ENCODE measurements at places on chromosomes 12 and 14.

- no peak for DNase-seq
Measured at GRCh38 chr12:67415473-67415872, 146.3 kb downstream of the CAND1 start.

DNA sequence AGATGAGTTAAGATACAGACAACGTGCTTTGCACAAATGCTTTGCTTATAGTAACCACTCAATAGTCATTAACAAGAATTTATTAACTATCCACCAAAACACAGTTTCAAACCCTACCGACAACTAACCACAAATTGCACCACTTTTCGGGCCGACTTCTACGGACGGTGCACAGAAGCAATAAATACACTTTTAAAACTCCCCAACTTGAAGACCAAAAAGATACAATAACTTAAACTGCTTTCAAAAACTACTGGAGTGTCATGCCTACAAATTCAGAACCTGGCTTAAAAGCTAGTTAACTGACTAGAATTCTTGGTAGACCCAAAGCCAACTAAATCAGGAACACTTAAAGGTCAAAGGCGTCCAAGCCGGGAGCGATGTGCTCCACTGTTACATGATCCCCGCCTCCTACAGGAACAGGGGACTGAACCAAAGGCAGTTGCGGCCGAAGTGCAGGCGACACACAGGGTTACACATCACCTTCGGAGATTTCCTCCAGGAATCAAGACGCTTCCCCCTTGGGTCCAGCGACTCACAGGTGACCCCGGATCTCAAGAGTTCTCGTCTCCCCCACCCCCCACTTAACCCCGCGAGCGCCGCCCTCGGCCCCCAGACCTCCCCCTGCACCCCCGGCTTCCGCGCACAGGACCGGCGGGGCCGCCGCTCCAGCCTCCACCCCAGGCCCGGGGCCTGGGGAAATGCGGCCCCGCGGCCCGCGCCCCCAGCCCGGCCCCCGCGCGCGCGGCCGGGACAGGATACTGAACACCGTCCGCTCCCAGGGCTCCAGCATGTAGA lies 507 bp downstream of the SPTSSA start:
- peak; percentile 5 for DNase-seq

DNA sequence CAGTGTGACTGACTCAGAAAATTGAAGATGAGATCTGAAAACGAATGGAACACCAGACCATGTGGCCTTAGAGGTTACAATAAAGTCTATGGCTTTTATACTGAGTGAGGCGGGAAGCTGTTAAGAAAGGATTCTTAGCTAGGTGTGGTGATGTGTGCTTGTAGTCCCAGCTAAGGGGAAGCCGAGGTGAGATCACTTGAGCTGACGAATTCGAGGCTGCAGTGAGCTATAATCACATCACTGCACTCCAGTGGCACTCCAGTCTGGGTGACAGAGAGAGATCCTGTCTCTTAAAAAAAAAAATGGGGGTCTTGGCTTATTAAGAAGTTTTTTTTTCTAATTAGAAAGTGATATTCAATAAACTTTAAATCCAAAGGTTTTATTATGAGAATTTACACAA lies 678.6 kb downstream of the TMTC2 start:
- DNase-seq = no peak

- DNase-seq = no peak
Measured at GRCh38 chr14:28220391-28220790, 546.2 kb upstream of the FOXG1 start.

- no peak for DNase-seq
Measured at GRCh38 chr12:108312073-108312659, 26.9 kb downstream of the CMKLR1 start.

GRCh38 chr14:99659333-99659741 lies 14.4 kb downstream of the HHIPL1 start:
- no peak for DNase-seq

- no peak for DNase-seq
Measured at GRCh38 chr14:54332490-54332889, 64.3 kb upstream of the CDKN3 start.

DNA sequence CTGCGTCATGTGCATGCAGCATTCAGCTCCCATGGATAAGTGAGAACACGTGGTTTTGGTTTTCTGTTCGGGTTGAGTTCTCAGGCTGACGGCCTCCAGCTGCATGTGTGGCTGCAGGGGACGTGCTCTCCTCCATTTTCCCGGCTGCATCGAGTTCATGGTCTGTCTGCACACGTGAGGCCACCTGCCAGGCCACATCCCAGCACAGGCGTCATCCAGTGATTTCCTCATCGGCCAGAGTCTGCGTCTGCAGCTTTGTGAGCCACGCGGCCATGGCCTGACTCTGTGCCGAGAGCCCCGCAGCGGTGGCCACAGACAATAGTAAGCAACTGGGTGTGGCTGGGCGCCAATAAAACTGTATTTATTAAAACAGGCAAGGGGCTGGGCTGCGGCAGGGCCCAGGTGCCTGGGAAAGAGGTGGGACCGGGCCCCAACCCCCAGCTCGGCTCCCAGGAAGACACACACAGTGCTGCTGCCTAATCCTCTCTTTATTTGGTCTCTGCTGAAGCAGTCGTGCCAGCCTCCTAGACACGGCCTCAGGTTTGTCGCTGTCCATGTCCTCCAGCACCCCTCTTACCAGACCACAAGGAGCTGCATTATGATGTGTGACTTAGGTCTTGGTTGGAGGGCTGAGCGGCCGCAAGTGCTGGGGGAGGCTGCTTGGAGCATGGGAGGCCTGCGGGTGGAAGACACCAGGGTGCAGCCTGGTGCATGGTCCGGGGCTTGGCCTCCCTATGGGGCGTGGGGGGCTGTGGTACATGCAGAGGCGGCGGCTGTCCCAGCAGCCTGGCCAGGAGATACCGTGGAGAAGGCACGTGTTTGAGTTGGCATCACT lies 52.0 kb downstream of the NOC4L start:
- DNase-seq = no peak

DNA sequence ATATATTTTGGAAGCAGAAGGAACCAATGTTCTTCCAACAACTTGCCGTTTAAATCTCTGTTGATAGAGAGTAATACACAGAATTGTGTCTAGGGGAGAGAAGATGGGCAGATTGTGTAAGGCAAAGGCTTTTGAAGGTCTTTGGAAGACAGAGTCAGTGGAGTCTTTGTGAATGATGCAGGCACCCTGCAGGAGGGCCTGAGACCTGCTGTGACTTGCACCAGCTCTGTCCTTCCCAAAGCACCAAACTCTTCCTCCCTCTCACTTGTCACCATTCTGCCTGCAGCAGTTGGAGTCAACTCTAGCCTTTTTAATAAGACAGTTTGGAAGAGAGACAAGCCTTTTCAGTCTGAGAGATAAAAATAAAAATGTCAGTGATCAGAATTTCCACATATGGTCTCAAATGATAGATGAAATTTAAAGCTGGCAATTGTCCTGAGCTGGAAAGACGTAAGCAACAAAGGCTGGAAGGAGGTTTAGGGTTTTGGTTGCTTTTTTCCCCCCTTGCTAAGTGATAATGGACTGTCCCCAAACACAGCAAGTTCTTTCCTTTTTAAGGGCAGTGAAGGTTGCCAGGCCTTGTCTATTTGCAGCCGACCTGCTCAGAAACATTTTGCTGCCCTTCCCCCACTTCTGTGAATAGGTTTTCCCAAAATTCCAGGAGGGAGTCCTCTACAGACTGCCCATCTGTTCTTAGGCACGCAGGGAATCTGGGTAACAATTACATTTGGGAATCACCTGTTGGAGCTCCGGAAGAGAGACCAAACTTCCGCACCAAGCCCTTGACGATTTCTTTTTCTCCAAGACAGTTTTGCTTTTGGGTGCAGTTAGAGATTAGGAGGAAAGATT lies 103.0 kb upstream of the NTF3 start:
- no peak for DNase-seq

- DNase-seq = no peak
Measured at GRCh38 chr14:46147452-46147851, 504.1 kb downstream of the RPL10L start.

GRCh38 chr12:111816065-111816615 lies 25.9 kb upstream of the MAPKAPK5 start:
- no peak for DNase-seq

DNA sequence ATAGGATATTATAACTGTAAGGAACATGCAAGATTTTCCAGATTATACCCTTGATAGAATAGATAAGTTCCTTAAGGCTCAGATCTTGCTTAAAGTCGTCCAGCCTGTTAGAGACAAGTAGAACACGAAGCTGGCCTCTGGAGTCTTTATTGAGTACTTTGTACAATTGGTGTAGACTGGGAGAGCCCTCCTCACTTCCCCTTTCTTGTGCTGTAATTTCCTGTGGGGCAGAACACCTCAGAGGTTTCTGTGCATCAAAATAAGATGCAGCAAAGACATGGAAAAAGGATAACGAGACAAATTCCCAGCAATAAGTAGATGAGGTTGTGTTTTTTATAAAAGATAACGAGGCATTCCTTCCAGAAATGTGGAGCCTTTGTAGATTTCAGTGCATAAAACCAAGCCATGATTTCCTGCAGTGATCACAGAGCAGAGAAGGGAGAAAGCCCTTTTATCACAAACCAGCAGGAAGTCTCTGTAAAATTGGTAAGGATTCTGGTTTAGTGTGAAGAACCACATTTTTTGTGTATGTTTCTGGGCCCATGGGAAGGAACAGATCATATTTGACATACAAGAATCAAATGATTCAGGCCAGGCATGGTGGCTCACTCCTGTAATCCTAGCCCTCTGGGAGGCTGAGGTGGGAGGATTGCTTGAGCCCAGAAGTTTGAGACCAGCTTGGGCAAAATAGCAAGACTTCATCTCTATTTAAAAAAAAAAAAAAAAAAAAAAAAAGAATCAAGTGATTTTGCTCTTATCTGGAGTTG lies 18.0 kb downstream of the GPRC5A start:
- no peak for DNase-seq

DNA sequence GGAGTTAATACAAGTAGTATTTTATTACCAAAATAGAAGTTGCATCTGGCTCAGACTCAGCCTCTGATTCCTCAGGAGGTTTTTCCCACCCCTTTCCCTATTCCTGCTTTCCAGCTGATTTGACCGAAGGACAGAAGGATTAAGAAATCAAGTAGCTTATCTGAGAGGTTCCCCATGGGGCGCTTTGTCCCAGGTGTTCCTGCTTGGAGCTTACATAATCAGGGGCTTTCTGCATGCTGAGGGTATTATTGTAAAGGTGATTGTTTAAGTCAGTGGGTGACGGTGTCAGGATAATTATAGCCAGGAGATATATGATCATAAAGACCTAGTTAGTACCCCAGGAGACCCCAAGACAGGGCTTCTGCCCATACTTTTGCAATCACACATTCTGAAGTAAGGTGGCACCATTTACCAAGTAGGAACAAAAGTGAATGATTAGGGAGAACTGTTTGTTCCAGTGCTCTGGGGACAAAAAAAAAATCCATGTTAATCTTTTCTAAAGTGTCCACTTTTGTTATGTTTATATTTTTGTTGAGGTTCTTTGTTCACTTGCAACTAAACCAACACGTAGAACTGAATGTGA lies 921.3 kb downstream of the NRXN3 start:
- no peak for DNase-seq

- no peak for DNase-seq
Measured at GRCh38 chr12:94099632-94100031, 48.7 kb upstream of the PLXNC1 start.

GRCh38 chr14:103087343-103087835 lies 3.4 kb downstream of the LBHD2 start:
- DNase-seq = no peak

DNA sequence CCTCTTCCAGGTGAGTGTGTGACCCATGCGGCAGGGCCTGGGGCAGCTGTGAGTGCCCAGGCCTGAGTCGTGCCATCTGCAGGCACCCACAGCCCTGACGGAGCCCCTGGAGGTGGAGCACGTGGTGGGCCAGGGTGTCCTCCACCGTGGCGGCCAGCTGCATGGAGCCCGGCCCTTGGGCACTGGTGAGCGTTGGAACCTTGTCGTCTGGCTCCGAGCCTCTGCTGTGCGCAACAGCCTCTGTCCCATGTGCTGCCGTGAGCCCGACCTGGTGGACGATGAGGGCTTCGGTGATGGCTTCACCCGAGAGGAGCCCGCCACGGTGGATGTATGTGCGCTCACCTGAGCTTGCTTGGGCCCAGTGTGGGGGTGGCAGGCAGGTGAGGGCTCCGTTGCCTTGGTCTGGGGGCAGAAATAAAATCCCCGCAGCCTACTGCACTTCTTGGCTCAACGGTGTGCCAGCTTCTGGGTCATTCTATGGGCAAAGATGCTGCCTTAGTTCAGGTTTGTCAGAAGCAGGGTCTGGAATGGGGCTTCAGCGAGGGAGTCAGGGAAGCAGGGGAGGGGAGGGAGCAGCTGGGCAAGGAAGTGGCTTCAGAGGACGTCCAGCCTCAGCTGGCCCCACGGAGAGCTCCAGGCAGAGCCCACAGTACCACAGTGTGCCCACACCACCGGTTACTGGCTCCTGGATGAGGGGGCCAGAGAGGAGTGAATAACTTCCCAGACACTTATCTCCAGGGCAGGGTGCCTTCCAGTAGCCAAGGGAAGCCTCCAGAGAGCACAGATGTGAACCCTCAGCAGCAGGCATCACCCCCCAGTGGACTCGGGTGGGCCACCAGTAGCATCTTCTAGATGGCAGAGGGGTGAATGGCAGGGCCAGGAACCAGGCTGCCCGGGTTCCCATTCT lies 1.2 kb upstream of the ARL6IP4 start:
- DNase-seq = no peak

GRCh38 chr12:88243982-88244381 lies 101.9 kb downstream of the TMTC3 start:
- no peak for DNase-seq

DNA sequence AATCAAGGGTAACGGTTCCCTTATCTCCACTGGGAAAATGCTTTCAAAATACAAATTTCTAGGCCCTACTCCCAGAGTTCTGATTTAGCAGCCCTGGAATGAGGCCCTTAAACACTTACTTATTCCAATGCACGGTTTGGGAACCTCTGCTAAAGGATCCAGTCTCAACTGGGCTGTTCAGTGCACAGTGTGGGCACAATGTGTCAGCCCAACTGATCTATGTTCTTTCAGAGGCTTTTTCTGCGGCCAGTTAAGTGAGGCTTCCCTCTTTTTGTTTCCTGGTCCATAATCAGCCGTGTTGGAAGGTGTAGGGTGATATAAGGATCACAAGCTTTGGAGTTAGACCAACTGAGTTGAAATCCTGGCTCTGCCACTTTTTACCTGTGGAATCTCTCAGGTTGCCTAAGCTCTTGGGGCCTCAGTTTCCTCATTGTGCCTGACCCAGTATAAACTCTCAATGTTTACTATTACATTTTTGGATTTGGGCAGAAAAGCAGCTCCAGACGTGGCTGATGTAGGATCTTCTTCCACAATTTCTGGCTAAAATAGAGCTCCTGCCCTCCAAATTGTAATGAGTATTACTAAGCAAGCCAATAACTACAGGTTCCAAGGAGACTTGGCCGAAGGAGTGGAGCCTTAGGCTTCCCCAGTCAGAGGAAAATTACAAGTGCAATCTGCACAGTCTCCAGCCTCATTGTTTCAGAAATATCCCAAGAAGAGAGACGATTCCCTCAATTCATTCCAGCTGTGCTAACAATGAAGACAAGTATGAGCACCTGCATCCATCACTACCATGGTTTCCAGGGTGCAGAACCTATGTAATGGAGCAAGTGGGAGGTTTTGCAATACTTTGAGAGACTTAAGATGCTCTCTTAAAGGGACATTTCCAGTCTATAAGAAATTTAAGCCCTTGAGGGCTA lies 2.3 kb upstream of the ANGEL1 start:
- DNase-seq = no peak

GRCh38 chr12:53065470-53065869 lies 13.7 kb downstream of the SPRYD3 start:
- DNase-seq = no peak

Data from stimulated activated CD8-positive, alpha-beta memory T cell treated with anti-CD3 and anti-CD28 coated beads, Interleukin-7, amount 100 ng/mL, for 1 hour (primary cell).